ENCODE measurements at places on chromosomes 4 and X.

DNA sequence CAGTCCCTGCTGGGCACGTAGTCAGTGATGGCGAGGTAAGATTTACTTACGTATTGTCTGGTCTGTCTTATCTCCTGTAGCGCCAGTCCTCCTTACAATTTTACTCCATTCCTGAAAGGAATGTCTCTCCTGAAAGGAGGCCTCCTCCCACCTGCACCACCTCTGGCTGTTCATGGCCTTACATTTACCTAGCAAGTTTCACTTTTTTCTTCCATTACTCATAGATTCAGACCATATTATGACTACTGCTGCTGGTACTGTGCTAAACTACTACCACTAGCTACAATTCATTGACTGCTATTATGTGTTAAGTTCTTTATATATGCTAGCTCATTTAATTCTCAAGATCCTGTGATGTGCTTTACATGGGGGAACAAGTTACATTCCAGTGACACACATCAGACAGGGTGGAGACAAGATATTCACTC lies 189.9 kb downstream of the BMPR1B start:
- DNase-seq, result no peak

- DNase-seq, result no peak
These were observed 31.6 kb downstream of the TIGD2 start for GRCh38 chr4:89142691-89143669.

DNA sequence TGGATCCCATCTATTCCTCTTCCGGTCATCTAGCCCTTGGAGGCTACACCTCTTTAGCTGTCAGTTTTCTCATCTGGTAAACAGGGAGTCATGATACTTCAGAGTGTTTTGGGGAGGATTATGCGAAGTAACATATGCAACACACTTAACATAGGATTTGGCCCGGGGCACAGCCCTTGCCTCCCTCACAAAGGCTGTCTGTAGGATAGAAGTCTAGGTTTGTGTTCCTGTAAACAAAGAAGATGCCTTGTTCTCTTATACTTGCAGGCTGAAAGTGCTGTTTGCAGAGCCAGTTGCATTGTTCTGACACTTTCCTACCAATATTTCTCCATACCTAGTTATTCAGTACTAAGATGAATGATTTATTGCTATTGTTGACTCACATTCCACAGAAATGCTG lies 2.2 kb upstream of the APELA start:
- DNase-seq, result no peak

DNA sequence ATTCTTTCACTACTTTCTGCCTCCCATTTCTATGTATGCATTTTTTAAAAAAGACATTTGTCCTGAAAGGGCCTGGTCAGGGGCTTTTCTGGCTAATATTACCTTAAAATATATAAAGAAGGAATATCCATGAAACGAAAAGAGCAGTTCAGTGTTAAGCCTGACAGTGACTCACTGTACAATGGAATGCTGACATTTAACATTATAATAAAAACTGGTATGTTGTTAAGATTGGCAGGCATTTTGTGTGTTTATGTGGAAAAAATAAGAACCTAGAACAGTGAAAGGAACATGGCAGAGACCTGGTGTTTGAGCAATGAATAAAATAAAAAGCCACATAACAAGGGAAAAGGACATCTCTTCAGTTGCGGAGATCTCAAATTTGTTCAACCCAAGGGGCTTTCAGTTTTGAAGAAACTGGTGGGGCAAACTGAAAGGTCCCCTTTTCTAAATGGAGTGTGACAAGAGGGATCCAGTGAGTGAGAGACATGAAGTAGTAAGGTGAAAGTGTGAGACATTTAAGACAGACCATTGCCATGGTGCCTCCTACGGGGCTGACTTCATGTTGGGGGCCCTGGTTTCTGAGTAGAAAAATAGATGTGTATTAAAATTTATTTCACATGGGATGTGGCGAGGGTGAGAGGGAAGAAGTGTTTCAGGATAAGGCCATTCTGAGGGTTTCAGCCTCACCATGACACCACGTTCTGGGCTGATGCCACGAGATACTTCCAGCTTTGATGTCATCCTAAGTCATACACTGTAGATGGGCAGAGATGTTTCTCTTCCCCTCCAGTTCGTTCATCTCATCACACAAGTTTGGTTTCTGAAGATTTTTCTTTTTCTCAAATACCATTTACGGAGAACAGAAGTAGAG lies 324.9 kb downstream of the PPP3CA start:
- DNase-seq, result no peak

DNA sequence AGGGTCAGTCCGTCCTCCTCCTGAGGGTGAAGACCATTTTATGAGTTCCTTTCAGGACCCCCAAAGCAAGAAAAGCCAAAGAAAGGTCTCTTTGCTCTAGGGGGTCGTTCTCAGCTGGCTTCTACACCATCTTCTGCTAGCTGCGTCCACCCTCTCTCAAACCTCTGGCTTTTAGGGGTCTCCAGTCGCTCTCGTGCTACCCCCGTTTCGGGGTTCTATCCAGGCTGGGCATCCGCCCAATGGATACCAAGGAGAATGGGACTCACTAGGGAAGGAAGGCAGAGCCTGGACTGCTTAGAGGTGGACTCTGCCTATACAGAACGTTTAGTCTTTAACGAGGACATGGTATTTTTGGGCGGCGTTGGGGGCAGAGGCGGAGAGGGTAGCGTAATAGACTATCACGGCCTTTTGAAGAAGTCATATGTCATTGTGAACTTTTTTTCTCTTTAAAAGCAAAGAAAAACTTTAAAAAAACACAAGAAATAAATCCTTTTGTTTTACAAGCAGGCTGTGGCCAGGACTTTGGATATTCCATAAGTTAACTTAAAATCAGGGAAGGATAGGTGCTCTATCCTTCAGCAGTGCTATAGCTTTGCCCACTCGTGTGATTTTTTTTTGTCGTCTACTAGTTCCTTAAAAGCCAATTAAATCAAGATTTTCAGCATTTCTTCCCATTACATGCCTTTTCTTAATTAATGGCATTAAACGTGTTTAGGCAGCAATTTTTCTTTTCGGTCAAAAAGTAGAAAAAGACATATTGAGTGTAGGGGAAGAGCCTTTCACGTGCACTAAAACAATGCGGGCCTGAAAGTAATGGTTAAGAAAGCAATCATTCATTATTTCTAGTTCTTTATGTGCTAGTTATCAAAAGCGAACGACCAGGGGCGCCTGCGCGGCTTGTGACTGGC lies 7.2 kb upstream of the PITX2 start:
- no peak for DNase-seq

GRCh38 chr4:74237425-74237966 lies 70.8 kb upstream of the EPGN start:
- DNase-seq, result no peak

DNA sequence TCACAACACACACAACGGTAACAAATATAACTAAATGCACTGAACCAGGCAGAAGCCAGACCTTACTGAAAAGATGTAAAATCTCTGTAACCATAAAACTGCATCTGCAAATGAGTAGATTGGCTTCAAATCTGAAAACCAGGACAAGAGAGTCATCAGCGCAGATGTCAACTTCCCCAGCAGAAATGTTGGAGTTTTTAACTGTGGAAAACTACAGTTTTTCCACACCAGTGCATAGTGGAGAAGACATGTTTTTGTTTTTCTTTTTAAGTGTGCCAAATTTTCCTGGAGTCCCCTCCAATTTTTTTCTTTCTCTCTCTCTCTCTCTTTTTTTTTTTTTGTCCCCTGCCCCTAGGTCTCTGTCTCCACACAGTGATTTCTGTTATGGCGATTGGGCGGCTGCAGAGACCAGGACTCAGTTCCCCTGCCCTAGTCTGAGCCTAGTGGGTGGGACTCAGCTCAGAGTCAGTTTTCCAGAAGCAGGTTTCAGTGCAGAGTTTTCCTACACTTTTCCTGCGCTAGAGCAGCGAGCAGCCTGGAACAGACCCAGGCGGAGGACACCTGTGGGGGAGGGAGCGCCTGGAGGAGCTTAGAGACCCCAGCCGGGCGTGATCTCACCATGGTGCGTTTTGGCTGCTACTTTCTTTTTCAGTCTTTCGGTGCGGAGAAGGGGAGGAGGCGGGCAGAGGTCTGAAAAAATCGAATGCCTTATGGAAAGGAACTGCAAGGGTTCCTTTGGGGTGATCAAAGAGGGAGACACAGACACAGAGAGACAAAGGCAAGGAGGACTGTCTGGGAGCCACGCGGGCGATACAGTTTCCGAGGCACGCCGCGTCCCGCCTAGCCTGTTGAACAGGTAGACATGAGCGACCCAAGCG lies at the start of gene GUCY1A1:
Gene GUCY1A1 (plus strand): TSS at position 505 of the 878 bp plus-strand sequence. CDS start 30,020 bp downstream, outside the sequence.
- no peak for DNase-seq

- no peak for DNase-seq
These were observed 36.0 kb downstream of the PTTG2 start for GRCh38 chr4:37995981-37996775.

GRCh38 chr4:105060628-105061027 lies 86.0 kb upstream of the TET2 start:
- DNase-seq, result no peak

GRCh38 chr4:118289794-118290193 lies 63.0 kb downstream of the PRSS12 start:
- peak; percentile 90 for DNase-seq

DNA sequence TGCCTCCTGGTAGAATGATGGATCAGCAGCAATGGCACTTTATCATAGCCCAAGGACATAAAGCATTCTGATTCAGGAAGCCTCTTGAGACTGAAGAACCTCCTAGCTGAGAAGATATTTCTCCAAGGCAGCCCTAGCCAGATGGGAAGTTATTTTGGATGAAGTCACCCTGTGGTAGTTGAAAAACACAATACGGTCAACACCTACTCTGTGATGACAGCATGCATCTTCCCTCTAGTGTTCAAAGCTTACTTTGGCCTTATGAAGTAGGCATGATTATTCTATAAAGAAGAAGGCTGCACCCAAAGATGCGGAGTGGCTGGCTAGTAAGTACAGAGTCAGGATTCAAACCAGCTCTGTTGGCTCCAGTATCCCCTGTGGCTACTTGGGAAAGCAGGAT lies 47.9 kb downstream of the TLR10 start:
- DNase-seq, result no peak

DNA sequence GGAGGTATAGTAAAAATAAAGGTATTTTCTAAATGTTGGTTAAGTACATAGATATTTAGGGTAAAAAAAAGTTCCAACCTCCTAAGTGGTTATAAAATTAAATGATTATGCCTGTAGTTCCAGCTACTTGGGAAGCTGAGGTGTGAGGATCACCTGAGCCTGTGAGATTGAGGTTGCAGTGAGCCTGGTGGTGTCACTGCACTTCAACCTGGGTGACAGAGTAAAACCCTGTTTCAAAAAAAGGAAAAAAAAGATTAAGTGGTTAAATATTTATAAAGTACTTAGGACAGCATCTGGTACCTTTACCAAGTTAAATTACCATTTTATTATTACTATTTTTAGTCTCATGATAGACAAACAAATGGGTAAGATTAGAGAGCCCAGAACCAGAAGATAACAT lies 1801.0 kb downstream of the C4orf33 start:
- no peak for DNase-seq

DNA sequence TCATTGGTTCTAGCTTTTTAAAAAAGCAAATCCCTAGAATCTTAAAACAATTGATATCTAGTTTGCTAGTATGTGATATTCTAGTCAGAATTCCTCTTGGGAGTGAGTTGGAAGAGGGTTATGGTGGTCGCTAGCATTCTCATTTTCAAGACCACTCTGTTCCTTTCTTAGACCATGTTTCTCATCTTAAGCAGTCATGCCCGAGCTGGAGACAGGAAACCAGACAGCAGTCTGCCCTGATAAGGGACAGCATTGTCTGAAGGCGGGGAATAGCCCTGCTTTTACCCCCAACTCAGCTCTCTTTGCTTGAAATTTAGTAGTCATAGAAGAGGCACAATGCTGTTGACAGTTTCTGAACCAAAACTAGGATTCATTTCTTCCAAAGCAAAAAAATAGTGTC lies 5.2 kb downstream of the KLF3 start:
- DNase-seq, result no peak

DNA sequence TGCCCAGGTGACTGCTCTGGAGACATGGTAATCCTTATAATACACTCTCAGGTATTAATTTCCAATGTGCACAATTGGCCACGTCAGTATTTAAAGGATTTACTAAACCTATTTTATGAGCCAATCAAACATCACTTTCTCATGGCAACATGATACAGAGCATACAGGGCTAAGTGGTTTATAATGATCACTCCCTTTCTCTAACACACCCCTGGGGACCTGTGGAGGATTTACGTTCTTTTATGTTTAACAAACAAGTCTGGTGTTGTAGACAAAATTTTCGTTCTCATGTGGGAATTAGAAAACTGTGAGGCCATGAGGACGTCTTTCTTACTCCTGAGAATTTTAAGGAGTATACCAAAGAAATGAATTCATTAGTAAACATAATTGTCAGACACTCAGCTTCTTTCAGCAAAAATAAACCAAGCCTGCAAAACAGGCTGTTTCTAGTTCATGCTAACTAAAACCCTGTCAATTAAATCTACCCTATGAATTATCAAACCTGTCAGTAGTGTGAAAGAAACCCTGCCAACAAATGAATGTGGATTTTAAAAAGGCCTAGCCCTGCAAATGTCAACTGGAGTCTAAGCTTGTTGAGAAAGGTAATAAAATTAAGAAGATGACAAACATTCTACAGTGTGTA lies 155.8 kb downstream of the PDGFC start:
- DNase-seq, result no peak

DNA sequence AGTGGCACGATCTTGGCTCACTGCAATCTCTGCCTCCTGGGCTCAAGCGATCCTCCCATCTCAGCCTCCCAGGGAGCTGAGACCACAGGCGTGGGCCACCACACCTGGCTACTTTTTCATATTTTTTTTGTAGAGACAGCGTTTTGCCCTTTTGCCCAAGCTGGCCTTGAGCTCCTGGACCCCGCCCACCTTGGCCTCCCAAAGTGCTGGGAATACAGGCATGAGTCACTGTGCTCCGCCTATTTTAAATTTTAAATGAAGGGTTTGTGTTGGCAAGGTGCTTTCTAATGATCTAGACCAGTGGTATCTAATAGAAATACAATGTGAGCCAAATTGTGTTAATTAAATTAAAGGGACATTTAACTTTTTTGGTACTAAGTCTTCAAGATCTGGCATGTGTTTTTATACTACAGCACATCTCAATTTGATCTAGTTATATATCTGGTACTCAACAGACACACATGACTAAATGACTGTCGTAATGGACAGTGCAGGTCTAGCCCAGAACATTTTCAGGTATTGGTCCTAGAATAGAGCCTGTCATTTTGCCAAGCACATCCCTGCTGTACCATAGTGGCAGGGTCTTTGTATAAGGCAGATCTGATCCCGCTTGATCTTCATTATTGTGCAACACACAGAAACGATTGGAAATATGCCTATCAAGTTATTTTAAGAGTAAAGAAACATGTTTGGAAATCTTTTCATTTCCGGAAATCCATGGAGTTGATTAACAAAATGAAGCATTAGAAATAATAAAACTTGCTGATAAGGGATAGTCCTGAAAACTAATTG lies 7.3 kb downstream of the PGK1 start:
- no peak for DNase-seq

DNA sequence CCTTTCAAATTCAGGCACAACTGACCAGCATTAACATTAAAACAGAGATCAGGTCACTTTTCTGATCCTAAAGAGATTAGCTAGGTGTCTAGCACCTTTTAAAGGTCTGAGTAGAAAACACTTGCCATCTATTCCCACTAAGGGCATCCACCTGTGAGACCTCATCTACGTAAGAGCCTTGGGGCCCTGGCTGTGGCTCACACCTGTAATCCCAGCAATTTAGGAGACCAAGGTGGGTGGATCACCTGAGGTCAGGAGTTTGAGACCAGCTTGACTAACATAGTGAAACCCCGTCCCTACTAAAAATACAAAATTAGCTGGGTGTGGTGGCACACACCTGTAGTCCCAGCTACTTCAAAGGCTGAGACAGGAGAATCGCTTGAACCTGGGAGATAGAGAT lies 11.8 kb downstream of the TBC1D9 start:
- DNase-seq, result no peak

Data from AG09309 (cell line).